Lung (tissue), 17 donors: ENCODE measurements at places on chromosomes 6 and 20.

DNA sequence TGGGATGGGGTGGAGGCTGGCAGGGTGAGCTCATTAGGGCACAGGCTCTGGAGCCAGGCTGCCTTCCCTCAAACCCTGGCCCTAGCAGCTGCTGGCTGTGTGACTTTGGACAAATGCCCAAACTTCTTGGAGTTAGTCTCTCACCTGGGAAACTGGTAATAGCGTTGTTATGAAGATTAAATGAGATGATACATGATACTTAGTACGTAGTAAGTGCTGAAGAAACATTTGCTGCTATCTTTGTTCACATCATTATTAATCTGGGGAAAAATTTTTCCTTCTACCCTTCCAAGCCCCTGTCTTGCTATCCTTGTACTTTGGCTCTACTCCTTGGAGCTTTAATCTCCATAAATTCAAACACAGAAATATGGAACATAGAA, 22.3 kb upstream of the PPARD start:
- no peak for DNase-seq

GRCh38 chr20:1973601-1974440, 20.0 kb downstream of the PDYN start:
- DNase-seq: no peak

DNA sequence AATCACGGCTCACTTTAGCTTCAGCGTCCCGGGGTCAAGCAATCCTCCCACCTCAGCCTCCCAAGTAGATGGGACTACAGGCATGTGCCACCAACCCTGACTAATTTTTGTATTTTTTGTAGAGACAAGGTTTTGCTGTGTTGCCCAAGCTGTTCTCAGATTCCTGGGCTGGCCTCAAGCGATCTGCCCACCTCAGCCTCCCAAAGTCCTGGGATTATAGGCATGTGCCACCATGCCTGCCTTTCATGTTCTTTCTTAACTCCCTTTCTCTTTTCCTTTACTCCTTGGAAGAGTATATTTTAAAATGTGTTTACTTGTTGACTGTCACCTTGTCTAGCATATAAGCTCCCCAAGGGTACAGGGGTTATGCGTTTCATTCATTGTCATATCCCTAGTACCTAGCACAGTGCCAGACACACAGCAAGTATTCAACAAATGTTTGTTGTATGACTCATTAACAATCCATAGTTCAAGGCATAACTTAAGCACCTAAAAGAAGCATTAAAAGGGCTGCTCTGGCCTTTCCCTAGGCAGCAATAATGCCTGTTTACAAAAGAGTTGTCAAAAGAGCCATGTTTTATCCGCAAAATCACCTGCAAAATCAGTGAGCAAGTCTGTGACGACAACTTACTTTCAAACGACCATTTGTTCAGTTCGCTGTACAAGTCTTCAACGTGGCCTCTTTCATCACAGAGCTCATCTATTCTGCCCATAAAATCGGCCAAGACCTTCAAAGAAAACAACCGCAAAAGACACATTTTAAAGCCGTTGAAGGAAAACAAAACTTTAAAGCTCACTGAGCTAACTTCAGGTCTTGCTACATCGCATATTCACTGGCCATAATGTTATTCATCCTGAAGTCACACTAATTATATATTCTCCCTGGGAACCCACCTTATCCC, 4.6 kb downstream of the CYP24A1 start:
- no peak for DNase-seq

DNA sequence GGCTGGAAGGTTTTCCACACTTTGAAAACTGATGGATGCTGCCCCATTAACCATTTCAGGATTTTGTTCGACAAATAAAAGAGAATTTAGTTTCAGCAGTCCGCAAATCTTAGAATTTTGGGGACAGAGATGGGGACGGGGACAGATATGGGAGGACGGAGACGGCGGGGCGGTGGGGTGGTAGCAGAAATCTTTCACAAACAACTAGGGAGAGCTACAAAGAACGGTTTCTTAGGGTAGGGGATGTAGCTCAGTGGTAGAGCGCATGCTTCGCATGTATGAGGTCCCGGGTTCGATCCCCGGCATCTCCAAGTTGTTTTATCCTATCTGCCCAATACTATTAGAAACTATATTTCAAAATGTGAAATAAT, 15.1 kb downstream of the HMGN4 start:
- DNase-seq: peak; percentile 87

DNA sequence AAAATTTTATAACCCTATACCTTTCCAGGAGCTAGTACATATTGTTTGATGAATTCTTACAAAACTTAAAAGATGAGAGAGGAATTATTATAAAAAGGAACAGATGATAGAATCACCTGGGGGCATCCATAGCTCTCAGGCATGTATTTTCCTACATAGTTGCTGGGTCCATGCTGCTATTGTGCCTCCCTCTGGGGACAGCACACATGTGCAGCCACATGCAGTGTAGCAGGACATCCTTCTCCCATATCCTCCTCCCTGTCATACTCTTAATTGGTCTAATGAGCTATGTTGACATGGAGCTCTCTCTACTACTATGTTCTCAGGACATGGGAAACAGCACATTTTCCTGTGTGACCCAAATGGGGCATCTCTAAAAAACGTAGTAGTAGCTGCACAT, 898.2 kb upstream of the MAP3K7 start:
- DNase-seq: no peak

DNA sequence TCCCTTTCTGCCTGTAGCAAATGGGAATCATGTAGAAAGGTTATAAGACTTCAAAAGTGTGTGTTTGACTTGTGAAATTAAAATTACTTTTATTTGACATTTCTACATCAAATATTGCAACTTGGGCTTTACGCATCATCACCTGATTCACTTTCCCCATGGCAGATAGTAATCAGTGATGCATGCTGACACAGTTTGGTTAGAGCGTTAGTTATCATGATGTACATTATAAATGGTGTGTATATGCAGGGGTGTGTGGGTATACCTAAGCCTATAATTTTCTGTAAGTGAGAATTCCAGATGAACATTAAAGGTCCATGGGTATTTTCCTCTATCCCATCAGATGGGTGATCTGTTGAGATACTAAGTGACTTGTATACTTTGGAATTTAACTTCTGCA, 141.5 kb downstream of the KLHL32 start:
- no peak for DNase-seq

GRCh38 chr20:19631410-19631809, 126.6 kb upstream of the RIN2 start:
- DNase-seq: no peak

DNA sequence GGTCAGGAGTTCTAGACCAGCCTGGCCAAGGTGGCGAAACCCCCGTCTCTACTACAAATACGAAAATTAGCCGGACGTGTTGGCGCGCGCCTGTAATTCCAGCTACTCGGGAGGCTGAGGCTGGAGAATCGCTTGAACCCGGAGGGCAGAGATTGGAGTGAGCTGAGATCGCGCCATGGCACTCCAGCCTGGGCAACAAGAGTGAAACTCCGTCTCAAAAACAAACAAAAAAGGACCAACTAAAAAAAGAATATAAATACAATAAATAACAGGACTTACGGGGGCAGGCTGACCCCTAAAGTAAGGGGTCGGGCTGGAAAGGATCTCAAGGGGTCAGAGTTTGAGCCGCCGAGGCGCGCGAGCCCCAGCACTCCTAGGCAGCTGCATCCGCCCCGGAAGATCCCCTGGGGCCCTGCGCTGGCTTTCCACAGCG, 509 bp upstream of the TPD52L2 start:
- DNase-seq: no peak

DNA sequence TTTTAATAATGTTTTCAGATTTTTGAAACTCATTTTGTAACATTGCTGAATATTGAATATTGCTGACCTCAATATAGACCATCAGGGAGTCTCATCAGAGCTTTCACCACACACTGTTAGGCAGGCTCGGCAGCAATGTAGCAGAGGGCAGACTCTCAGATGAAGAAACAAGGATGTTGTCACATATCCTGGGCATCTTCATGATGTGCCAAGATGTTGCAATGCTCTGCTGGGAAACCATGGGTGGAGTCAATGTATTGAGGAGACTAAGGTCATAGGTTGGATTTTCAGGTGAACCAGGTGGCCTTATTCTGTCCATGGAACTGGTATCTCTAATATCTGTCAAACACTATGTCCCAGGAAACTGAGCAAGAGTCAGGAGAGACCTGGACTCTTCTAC, 27.3 kb downstream of the NR2E1 start:
- no peak for DNase-seq

- DNase-seq: peak; percentile 38
These were observed 390.1 kb downstream of the ZFAND3 start for GRCh38 chr6:38209371-38210260.

DNA sequence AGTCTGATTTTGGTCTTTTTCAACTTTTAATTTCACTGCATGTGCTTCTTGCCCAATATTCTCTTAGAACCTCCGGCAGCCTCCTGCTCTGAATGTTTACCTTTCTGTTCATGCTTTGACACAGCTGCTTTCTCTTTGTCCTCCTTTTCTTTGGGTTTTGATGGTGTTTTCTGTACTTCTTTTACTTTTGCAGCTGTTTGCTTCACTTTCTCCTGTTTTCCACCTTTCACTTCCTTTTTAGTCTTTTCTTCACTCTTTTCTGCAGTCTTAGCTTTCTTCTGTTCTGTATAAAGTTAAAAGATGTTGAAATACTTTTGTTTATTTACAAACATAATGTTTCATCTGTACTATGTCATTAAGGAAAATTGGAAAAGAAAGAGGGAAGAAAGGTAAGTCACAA, 133.1 kb downstream of the TRDN start:
- DNase-seq: no peak

- peak; percentile 67 for DNase-seq
These were observed at the start of gene CAP2 for GRCh38 chr6:17392978-17393891. CAP2 (plus strand) TSS chr6:17393595; CDS start chr6:17421556, 27,961 bp downstream.

- no peak for DNase-seq
These were observed 34.7 kb upstream of the ASCC3 start for GRCh38 chr6:100915876-100916275.

DNA sequence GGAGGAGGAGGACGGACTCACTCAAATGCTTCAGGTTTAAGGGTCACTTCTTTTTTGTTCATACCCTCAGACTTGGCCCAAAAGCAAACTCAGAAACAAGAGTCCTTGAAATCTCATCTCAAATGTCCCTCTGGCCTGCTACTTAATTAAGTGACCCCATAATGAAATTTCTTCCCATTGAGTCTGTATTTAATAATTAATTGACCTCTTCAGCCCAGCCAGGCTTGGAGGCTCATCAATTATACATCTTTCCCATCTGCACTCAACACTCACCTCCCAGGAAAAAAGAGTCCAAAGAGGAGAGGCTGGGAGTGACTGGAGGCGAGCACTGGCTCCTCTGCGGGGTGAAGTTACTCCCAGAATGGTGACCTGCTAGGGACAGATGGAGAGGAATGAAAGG, 90.5 kb upstream of the EYA2 start:
- no peak for DNase-seq

GRCh38 chr6:160088069-160088783, 33.4 kb upstream of the SLC22A1 start:
- DNase-seq: peak; percentile 67

- DNase-seq: no peak
These were observed 353.2 kb upstream of the BTBD3 start for GRCh38 chr20:11564491-11564890.

DNA sequence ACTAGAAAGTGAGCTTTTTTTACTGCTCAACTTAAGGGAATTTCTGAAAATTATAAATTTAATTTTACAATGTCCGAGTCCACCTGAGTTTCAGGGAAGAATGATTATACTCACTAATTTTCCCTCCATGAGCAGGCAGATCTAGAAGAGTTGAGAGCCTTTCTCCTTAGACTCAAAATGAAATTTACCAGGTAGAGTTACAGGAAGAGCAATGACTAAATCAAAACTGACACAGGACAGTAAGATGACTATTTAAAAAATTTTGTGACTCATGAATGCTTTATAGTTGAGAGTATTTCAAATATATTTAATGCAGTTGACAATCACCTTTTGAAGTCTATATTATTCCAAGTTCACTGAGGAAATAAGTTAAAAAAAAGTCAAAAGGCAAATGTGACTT, 198.1 kb upstream of the NRSN1 start:
- no peak for DNase-seq

DNA sequence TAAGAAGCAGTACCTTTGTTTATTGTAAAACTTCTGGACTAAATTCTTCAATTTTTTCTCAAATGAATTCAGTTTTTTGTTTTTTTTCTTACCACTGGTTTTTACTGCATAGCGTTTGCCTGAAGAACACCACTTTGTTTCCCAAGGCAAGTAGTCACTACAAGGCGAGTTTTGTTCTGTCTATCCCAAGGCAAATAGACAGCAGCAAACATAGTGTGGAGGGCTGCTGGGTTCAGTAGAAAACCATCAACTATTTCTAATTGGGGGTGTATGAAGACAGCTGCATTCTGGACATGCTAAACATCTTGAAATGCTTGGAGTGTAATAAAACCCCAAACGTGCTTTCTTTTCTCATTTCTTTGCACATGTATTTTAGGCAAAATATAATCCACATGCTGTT, 197.4 kb downstream of the ESR1 start:
- DNase-seq: no peak

DNA sequence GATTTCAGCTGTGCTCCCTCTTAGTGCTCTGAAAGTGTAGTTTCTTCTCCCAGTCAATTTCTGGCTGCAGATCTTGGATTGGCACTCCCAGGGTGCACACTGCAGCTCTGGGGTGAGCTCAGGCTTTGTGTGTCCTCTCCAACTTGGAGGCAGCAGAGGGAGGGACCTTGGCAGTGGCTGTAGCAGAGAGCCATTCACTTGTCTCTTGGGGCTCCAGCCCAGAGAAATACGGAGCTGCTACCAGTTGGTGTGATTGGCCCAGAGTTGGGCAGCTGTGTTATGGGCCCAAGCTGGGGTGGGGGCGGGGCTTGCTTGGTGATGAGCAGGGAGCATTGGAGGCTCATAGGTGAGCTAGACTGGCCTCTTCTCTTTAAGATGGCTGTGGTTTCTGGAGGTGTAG, 65.9 kb downstream of the KLHL32 start:
- DNase-seq: no peak

DNA sequence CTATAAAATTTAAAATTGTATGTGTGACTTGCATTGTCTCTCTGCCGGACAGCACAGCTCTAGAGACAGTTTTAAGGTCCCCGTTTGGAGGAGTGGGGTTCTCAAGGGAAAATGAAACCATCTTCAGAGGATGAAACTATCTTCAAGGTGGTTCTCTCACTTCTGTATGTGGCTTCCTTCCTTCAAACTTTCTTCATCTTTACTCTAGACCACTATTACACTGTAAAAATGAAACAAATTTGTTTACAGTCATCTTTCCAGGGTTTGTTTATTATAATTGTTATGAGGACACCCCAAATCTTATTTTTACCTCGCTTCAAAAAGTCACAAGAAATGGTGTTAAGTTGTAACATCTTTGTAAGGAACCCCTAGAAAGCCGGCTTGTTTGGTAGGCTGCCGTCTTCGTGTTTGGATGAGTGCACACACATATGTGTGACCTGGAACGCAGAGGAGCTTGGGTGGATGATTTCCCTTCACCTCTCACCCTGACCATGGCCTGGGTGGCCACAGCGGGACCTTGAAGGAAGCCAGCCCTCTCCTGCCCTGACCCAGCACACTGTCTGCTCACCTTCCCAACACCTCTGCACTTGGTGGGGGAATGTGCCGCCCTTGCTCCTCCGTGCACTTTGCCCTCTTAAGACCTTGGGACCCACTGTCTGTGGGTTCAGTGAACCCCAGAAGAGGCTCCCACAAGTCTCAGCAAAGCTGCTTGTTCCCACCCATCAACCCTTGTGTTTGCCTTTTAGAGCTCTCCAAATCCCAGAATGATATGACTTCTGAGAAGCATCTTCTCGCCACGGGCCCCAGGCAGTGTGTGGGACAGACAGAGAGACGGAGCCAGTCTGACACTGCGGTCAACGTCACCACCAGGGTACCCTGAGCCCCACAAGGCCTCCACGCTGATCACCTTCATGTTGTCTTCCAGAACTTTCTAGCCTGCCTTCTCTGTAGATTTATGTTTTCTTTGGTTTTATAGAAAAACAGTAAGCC, 67.8 kb downstream of the SYTL3 start:
- no peak for DNase-seq

GRCh38 chr20:34514897-34515483, 1.2 kb upstream of the DYNLRB1 start:
- no peak for DNase-seq
